ENCODE measurements at places on chromosomes 16 and 17. TPM values are rescaled to one million over a fixed set of nuclear protein-coding genes. Genes with fewer than 3 reads are reported as not detected.

DNA sequence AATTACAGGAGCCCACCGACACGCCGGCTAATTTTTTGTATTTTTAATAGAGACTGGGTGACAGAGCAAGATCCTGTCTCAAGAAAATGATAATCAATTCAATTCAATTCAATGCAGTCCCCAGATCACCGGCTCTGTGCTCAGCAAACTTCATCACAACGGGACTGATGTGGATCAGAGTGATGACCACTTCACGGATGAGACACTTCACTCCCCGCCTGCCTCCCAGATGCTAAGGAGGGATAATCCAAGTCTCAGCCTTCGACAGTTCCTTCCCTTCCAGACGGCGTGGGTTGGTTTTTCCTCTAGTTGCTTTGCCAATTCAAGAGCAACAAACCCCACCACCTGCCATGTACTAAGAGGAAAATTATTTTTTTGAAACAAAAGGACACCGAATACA lies 93.8 kb downstream of the ZDHHC7 start:
- no peak for DNase-seq
- H3K27me3 ChIP-seq: peaks cover 7% of the 10 kb centered on the region
- H3K27ac ChIP-seq: no peak overlapping the region
- H3K4me1 ChIP-seq: peaks cover 16% of the 10 kb centered on the region

DNA sequence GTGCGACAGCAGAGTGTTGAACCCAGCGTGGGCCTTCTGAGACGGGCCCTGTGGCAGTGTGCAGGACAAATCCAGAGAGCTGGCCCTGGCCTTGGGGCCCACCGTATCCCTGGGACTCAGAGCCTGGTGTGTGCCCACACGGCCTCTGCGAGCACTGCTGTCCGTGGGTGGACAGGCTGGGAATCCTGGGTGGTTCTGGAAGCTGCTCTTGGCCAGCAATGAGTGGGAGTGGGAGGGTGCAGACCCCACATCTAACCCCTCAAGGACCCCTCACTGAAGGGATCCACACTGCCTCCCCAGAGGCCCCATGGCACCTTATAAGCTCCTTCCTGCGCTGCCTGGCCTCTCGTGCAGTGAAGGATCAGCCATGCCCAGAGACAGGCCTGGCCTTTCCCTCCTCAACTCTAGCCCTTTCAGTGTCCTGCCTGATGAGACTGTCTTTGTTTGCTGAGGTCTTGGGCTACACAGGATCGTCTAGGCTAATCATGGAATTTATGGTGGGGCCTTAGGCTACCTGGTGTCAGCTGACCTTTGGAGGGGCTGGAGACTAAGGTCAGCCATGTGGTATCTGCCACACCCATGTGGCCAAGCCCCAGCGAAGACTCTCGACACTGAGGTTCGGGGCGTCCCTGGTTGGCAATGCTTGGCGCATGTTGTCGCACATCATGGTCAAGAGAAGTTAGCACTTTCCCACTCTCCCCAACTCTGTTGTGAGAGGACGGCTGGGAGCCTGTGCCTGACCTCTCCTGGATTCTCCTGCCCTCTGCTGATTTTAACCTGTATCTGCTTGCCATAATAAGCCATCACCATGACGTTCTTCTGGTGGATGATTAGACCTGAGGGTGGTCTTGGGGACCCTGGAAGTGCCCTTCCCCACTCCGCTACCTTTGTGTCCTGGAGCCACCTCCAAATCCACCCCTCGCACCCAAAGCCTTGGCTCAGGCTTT lies 16.4 kb upstream of the GINS2 start:
- DNase-seq: no peak
- H3K4me1 ChIP-seq: no peaks in the 10 kb centered on the region
- no peaks in the 10 kb centered on the region for H3K36me3 ChIP-seq
- H3K27me3 ChIP-seq: no peaks in the 10 kb centered on the region
- no peak overlapping the region for H3K4me3 ChIP-seq

- peaks cover 5% of the 10 kb centered on the region for H3K4me1 ChIP-seq
- no peak overlapping the region for H3K4me3 ChIP-seq
- no peak for DNase-seq
- H3K27me3 ChIP-seq: no peaks in the 10 kb centered on the region
- peaks cover 6% of the 10 kb centered on the region for H3K36me3 ChIP-seq
These were observed 145.6 kb downstream of the CCDC182 start for GRCh38 chr17:57599271-57600045.

GRCh38 chr16:13645601-13646245 lies 274.2 kb upstream of the ERCC4 start:
- no peak overlapping the region for H3K4me3 ChIP-seq
- H3K36me3 ChIP-seq: no peaks in the 10 kb centered on the region

- no peaks in the 10 kb centered on the region for H3K27me3 ChIP-seq
- H3K36me3 ChIP-seq: no peaks in the 10 kb centered on the region
- no peak overlapping the region for H3K27ac ChIP-seq
- no peak overlapping the region for H3K4me3 ChIP-seq
- DNase-seq: no peak
These were observed 55.1 kb upstream of the CNTNAP4 start for GRCh38 chr16:76222087-76222486.

DNA sequence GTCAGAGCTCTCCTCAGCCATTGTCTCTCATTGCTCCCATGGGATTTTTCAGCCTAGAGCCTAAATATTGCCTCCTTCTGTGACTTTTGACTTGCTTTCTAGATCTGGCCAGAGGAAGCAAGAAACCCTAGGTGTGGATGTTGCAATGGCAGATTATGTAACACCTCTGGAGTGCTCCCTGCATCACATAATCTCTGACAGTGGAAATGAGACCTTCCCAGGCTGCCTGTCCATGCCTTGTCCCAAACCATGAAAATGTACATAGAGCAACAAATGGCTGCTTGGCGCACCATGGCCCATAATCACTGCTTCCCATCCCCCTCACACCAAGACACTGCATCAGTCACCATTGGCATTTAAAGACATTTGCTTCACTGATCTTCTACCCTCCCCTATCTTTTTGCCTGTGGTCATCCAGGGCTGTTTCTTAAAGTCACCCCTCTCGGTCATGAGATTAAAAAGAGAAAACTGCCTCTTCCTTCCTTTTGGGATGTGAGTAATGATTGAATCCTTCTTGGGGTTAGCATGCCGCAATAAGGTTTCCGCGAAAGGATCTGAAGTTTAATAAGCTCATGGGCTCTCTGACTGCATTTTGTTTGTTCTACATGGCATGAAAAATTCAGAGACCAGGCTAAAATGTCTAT lies 34.2 kb upstream of the CCL2 start:
- H3K27ac ChIP-seq: no peak overlapping the region
- H3K4me3 ChIP-seq: no peak overlapping the region
- H3K36me3 ChIP-seq: no peaks in the 10 kb centered on the region
- no peaks in the 10 kb centered on the region for H3K4me1 ChIP-seq

Gene RBBP6
- total RNA-seq: 23.6 TPM

DNA sequence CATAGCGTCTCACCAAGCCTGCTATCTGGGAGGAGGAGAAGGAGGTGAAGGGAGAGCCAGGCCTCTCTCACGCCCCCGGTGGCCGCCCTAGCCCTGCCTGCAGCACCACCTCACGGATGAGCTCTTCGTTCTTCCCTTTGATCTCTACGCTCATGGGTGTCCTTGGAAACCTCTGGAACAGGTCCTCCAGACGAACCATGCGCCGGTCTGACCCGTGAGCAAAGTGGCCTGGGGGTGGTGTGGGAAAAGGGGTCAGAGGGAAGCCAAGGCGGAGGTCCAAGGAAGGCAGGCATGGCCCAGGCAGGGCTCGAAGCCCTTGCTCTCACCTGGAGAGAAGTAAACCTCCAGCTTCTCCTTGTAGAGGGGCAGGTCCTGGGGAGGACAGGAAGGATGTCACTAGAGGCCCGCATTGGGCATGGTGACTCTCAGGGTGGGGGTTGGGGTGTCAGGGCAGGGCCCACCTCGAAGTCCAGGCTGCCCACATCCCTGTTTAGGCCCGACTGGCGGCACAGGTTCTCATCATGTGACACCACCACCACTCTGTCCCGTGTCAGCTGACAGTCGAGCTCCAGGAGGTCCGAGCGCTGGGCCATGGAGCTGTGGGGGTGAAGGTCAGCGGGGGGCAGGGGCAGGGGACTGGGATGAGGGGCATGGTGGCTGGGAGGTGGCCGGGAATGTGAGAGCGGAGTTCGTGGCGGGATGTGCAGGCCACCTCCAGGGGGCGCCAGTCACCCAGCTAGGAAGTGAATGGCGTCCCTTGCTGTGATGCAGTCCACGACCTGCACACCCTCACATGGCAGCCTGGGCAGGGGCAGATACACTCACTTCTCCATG lies 923 bp downstream of the GDPD3 start:
- no peak for DNase-seq
- H3K27me3 ChIP-seq: no peaks in the 10 kb centered on the region
- no peak overlapping the region for H3K4me3 ChIP-seq
- H3K4me1 ChIP-seq: no peaks in the 10 kb centered on the region
- peaks cover 9% of the 10 kb centered on the region for H3K36me3 ChIP-seq

Gene CCL5
- not detected for total RNA-seq
